ENCODE measurements at places on chromosomes 6 and 20. TPM values are rescaled to one million over a fixed set of nuclear protein-coding genes. Genes with fewer than 3 reads are reported as not detected.

- DNase-seq, result no peak
These were observed 142.1 kb downstream of the DTNBP1 start for GRCh38 chr6:15520626-15521203.

- DNase-seq, result no peak
These were observed 417 bp downstream of the VAPB start for GRCh38 chr20:58389324-58389967.

DNA sequence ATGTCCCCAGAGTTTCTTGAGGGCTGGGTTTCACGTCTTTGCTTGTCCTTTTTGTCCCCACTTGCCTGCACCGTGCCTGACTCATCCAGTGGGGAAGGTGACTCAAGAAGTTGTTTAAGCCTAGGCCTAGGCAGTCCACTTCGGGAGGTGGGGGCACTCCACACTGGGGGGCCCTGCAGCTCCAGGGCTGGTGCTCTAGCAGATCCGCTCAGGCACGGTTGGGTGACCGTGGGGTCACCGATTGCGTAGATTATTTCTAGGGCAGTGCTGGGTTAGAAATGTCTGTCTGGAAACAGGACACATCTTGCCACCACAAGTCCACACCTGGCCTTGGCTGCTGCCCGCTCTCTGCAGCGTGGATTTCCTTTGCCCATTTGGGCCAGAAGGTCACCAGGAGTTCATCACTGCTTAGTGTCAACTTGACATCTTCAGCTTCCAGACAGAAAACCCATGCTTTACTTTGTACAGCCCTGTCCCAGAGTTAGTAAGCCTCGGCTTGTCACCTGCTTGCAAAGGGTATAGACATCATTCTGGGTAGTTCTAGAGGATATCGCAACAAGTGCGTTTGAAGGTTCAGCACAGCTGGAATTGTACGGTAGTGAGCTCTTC lies 13.6 kb upstream of the C20orf144 start:
- no peak for DNase-seq

DNA sequence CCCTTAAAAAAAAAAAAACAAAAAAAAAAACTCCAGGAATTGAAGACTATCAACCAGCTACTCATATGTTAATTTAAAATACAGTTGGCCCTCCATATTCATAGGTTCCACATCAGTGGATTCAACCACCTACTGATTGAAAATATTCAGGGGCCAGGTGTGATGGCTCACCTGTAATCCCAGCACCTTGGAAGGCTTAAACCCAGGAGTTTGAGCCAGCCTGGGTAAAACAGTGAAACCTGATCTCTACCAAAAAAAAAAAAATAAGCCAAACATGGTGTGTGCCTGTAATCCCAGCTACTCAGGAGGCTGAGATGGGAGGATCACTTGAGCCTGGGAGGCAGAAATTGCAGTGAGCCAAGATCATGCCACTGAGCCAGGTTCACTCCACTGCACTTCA lies 72.4 kb upstream of the SMIM8 start:
- no peak for DNase-seq

DNA sequence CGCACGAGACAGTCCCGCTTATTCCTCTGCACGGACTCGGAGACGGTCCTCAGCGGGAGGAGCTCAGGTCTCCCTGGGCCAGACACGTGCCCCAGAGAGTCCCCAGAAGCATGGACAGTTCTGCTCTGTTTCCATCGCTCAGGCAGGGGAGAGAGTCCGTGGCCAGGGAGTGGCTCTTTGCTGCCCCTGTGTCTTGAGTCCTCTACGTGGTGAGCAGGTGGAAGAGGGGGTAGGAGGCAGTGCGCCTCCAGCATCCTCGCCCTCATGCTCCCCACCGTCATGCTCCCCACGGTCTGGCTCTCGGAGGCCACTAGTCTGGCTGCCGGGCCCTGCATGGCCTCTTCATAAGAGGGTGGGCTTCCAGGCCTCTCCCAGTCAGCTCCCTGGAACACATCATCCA lies 8.9 kb downstream of the TAGAP start:
- DNase-seq, result no peak

GRCh38 chr6:26048590-26048989 lies 38.6 kb upstream of the HFE start:
- no peak for DNase-seq

GRCh38 chr20:14775778-14776177 lies 438.4 kb upstream of the FLRT3 start:
- no peak for DNase-seq

GRCh38 chr6:138497286-138497685 lies 2.0 kb downstream of the NHSL1 start:
- DNase-seq, result no peak

GRCh38 chr20:1661542-1662299 lies 4.1 kb upstream of the SIRPG start:
- no peak for DNase-seq

DNA sequence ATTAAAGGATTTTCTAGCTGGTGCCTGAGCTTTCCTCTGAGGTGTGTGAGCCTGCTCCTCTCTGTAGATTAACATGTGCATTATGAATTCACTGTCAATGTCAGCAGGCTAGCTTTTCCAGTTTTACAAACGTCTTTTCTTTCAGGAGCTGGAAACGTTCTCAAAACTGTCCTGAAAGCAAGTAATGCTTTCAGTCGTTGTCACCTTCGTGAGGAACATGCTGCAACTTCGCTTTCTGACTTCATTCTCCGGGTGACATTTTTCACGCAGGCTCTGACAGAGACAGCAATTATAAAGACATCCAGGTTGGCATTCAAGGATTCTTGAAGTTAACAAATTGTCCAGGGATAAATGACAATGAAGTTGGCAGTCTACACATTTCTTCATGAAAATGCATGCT lies 671.5 kb downstream of the DHX35 start:
- DNase-seq, result no peak

GRCh38 chr6:34236131-34236442 lies 586 bp upstream of the HMGA1 start:
- no peak for DNase-seq

DNA sequence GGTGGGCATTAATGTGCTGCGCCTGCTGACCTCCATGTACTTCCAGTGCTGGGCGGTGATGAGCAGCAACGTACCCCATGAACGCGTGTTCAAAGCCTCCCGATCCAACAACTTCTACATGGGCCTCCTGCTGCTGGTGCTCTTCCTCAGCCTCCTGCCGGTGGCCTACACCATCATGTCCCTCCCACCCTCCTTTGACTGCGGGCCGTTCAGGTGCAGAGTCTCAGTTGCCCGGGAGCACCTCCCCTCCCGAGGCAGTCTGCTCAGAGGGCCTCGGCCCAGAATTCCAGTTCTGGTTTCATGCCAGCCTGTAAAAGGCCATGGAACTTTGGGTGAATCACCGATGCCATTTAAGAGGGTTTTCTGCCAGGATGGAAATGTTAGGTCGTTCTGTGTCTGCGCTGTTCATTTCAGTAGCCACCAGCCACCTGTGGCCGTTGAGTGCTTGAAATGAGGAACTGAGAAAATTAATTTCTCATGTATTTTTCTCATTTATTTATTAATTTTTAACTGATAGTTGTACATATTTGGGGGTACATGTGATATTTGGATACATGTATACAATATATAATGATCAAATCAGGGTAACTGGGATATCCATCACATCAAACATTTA lies 35.2 kb upstream of the NOP56 start:
- no peak for DNase-seq

DNA sequence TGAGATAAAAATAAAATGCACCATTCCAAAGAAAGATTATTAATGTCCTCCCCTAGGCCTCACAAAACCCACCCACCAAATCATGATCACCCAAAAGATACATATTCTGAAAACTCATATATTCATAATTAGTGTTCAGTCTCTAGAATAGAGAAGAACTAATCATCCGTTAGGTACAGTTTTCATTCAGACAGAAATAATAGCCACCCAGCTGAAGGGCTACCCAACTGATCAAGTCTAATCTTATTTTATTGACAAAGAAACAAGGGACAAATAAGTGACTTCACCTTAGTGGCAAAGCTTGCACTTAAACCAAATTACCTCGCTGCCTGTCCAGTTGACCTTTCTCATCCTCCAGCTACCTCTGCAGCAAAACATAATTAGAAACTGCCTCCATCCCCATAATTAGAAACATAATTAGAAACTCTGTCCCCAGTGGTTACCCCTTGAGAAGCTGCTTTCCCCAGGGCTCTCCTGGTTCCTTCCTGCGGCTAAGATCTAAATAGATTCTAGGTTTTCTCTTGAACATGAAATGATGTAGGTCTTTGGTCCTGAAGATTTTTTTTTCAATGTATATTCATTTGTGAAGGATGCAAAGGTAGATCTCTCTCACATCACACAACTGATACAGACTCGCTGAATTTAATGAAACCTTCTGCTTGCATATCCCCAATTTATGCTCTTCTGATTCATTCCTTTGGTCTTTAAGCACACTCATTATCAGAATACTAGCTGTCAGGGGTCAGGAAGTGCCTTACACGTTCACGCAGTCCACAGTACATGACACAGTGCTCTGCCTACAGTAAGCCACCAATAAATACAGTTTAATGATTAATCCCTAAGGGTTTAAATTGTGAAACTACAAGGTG lies 46.3 kb downstream of the HBS1L start:
- no peak for DNase-seq

DNA sequence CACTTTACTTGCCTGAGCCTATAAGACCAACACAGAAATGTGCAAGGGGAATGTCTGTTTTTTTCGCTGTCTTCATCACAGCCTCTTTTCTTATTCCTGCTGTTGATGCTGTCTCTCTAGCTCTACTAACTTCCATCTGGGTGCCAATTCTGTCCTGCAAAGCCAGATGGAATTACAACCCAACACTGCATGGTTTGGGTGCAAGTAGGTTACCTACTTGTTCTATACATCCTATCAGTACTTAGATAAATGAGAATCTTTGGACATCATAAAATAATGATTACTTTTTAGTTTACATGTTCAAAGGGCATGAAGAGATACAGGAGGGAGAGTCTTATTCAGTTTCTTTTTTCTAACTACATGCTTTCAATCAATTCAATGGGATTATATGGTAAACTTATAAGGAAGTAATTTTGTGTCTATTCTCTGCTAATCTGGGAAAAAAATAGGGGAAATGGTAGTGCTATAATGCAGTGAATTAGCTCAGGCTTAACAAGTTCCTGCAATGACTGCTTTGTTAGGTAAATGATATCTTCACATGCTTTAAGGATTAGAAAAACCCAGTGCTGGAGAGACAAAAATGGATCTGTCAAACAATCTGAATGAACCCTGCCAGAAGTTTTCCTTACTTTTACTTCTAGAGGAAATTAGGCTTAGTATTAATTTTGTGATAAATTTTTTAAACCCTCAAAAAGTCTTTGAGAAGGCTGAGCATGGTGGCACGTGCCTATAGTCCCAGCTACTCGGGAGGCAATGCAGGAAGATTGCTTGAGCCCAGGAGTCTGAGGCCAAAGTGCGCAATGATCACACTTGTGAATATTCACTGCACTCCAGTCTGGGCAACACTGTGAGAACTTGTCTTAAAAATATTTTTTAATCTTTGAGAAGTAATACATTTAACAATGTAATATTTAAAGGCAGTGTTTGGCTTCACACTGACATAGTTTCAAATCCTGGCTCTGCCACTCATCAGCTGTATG lies 86.5 kb upstream of the E2F3 start:
- no peak for DNase-seq

- no peak for DNase-seq
These were observed at the start of gene BMP7 for GRCh38 chr20:57266291-57267157. Gene BMP7 (minus strand): TSS chr20:57266641. CDS start chr20:57266122, 519 bp downstream.

Gene TMC2
- 0.22 TPM for total RNA-seq

Gene TBX18
- 31.8 TPM for total RNA-seq

Gene PTK6
- total RNA-seq, result not detected

Gene MEP1A
- not detected for total RNA-seq

Gene RIMS4
- 0.60 TPM for total RNA-seq

Gene CGA
- total RNA-seq, result not detected

Gene MCCD1
- not detected for total RNA-seq

Gene HTR1E
- not detected for total RNA-seq

Gene C6orf58
- total RNA-seq, result not detected

Gene TENT5A
- 12.3 TPM for total RNA-seq
